ENCODE measurements at places on chromosomes 6 and 20.

DNA sequence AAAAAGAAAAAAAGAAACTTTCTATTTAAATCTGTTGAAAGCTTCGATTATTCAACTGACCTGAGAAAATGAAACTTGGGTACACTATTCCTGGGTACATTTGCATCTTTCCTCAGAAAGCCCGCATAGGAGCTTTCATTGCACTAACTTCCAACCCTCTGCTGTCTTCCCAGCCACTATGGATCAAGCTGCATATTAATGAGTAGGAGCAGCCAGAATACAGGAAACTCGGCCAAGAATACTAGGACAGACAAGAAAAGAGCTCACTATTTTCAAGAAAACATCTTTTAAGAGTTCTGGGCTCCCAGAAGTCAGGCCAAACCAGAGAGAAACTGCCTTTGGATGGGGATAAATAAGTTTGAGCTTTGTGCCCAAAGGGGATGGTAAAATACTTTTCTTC, 135.0 kb upstream of the CCDC28A start:
- no peak for DNase-seq

DNA sequence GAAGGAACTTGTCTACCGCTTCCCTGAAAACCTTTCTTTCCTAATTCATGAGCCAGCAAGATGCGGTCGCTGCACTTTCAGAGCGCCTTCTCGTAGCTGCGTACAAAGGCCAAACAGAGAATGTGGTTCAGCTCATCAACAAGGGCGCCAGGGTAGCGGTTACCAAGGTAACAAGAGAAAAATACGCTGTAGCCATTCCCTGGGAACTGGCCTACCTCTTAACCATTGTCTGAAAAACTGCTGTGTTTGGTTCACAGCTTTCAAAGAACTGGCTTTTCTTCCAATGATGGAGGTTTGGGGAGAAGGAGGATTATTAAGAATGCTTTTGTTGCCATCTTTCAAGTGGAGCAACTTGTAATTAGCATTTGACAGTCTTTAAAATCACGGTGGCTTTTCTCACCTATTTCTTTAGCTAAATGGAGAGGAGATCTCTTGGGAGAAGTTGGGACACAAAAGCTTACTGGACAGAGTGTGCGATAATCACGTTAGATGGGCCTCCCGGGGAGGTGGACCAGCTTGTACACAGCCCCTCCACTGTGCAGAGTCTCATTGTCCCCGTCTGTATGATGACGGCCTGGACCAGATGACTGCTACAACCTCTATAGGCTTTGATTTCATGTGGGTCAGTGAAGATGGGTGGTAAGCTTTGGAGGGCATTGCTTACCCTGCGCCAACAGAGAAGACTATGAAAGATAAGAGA, 71.5 kb downstream of the LYRM2 start:
- DNase-seq = no peak

DNA sequence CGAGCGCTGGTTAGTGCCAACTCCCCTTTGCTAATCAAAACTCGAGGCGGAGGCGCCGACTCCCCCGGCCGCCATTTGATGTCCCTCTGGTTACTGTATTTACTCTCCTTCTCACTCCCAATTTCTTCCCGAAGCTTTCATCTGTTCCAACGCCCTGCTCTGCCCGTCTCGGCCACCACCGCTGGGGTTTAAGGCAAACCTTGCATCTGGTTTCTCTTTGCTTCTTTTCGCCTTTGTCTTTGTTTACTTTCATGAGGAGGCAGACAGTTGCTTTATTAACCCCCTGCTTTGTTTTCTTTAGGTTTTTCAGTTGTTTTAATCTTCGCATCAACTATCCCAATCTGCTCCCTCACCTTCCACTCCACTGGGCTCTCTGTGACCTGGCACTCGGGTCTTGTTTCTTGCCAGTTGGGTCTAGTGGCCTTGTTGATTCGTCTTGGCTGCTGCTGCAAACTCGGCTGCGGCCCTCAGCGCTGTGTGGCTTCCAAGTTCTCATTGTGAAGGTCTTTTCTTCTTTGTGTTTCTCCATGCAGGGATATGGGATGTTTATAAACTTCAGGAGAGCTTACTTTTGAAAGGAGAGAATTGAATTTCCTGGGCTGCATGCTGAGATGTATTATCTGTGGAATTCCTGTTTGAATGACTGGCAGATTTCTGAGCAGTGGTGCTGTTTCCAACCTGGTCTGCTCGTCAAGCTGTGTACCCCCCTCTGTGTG, 155.1 kb downstream of the CDC5L start:
- DNase-seq = no peak

DNA sequence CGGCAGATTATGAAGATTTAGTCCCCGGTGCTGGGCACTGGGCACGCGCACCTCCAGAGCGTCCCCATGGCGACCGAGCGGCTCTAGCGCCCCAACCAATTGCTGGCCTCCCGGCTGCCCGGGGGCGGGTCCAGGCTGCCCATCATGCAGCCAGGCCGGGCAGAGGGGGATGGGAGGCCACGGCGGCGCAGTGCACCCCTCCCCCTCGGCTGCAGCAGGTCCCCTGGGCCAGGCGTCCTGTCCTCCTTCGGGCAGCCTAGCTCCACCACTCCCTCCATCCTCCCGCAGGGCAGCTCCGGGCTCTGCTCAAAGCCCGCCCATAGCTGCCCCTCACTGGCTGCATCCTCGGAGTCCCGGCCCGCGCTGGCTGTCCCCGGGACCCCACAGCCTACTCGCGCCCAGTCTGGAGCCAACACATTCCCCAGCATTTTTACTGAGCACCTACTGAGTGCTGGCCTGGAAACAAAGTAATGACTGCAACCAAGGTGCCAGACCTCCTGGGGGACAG, 99.4 kb downstream of the ASXL1 start:
- no peak for DNase-seq

DNA sequence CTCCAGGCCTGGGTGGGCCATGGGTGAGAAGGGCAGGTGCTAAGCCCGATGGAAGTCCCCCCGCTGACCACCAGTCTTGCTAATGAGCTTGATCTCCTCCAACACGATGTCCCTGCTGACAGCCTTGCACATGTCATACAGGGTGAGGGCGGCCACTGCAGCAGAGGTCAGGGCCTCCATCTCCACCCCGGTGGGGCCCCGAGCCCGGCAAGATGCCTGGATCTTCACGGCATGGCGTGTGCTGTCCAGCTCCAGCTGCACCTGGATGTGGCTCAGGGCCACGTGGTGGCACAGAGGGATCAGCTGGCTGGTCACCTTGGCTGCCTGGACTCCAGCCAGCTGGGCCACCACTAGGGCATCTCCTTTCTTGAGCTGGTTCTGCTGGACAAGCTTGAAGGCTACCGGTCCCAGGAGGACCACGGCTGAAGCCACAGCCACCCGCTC, 27.9 kb downstream of the MOCS1 start:
- DNase-seq = no peak

GRCh38 chr6:88163616-88164015, 2.5 kb downstream of the CNR1 start:
- DNase-seq = no peak

GRCh38 chr6:56862415-56863175, 92.3 kb upstream of the BEND6 start:
- no peak for DNase-seq

- DNase-seq = no peak
Observed at GRCh38 chr6:36118550-36119107, 11.7 kb upstream of the MAPK13 start.

DNA sequence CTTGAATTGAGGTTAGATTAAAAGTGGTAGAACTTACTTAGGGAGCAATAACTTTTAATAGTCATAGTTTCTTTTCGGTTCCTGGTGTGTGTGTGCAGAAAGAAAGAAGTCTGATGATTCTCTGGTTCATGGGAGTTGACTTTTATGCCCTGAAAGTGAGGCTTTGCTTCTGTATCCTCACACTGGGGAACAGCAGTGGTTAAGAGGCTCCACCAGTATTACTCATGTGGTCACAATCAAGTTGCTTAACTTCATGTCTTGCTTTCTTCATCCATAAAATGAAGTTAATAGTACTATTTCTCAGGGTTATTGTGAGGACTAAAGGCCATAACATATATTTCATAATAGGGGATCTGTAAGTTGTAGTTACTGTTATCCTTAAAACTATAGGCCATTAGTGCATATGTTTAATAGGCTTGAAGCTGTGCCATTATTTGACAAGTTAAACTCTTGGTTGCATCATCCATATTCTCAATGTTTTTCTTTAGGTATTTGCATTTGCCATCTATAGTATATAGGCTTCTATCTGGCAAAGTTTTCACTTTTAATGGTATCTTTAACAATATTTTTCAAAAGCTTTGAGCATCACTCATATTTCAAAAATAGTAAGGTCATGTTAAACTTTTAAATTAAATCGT, 262.4 kb downstream of the PLCB1 start:
- DNase-seq = no peak

DNA sequence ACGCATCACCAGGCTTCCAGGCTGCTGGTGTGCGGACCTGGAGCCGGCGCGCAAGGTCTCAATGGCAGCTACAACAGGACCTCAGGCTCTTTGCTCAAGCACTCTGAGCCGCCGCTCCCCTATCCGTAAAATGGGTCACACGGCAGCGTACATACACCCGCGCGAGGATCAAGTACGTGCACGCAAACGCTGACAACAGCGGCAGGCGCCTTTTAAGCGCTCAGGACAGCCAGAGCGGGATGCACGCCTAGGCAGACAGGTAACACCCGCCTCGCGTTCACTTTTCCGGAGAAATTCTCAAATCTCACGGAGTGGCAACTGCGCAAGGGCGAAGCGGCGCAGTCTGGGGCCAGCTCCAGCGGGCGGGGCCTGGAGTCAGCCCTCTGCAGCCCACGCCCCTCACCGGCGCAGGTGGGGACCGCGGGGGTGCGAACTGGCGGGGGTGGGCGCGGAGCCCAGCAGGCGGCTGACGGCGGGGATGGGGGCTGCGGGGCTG, 535 bp downstream of the EXOC2 start:
- DNase-seq = peak; percentile 56

DNA sequence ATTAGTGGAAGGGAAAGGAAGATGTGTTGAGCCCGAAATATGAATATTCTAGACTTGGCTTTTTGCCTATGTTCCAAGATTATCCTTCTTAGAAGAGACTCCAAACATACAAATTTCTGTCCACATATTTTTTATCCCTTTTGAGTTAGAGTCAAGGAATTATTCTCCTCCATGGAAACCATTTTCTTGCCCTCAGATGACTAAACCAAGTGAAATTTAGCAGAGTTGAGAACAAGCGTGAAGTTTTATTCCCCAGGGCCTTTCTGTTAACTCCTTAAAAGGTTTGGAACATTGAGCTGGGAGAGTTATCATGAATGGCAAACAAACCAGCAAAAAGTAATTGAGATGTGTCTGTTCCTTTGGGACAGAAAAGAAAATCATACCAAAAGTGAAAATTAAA, 286.1 kb upstream of the PLCB4 start:
- DNase-seq = no peak

DNA sequence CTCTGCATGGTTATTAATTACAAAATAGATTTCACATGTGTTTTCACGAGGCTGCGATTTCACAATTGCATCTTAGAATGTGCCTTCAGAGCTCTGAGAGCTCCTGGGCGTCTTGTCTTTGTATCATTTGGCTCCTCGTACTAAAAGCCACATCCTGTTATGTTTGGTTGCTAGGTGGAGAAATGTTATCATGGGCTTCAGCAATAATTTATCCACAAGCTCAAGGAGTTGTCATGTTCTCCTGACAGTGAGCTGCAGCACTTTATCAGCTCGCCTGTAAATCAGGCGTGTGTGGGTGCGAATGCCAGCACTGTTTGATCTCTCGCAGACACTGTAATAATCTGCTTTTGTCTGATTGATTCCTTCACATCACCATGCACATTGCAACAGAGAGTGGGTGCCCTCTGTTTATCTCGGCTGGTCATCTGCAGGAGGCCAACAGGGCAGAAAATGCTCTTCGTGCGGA, 218.6 kb upstream of the ZFP64 start:
- DNase-seq = no peak

- no peak for DNase-seq
Observed at GRCh38 chr6:104484191-104484590, 375.5 kb downstream of the HACE1 start.

GRCh38 chr6:28380381-28380780, 19.2 kb downstream of the ZSCAN12 start:
- no peak for DNase-seq

- DNase-seq = no peak
Observed at GRCh38 chr6:139275279-139276055, 16.3 kb downstream of the TXLNB start.

- no peak for DNase-seq
Observed at GRCh38 chr6:106620931-106621672, 8.2 kb downstream of the RTN4IP1 start.

GRCh38 chr6:20564269-20564668, 30.0 kb downstream of the CDKAL1 start:
- no peak for DNase-seq

DNA sequence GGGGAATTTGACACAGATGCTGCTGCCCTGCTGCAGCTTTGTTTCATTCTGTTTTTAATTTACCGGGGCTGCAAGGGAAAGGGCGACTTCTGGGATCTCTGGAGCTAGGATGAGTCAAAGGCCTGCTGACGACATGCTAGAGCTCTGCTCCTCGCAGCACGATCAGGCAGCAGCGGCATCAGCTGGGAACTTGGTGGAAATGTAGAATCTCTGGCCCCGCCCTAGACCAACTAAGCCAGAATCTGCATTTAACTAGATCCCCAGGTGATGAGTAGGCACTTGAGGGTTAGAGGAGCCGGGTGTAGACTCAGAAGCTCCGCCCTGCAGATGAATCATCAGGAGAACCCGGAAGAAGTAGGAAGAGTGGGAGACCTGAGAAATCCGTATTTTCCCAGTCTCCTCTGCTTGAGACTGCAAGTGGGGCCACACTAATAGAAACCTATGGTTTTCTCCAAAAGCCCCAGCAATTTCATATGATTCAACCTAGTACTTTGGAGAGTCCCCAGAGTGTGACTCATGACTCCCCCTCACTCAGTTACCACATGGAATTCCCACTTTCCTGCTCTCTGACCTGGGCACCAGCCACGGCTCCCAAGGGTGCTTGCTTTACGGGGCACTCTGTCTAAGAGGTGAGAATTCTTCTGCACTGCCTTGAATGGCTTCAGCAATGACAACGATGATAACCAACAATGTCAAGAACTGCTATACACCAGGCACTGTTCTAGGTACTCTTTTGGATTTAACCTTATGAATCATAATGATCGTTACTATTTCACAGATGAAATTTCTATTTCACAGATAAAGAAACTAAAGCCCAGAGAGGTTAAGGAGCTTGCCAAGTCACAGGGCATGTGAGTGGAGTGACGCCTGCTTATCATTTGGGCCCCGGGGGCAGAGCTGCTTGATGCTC, 18.1 kb downstream of the TUBB2B start:
- peak; percentile 79 for DNase-seq

DNA sequence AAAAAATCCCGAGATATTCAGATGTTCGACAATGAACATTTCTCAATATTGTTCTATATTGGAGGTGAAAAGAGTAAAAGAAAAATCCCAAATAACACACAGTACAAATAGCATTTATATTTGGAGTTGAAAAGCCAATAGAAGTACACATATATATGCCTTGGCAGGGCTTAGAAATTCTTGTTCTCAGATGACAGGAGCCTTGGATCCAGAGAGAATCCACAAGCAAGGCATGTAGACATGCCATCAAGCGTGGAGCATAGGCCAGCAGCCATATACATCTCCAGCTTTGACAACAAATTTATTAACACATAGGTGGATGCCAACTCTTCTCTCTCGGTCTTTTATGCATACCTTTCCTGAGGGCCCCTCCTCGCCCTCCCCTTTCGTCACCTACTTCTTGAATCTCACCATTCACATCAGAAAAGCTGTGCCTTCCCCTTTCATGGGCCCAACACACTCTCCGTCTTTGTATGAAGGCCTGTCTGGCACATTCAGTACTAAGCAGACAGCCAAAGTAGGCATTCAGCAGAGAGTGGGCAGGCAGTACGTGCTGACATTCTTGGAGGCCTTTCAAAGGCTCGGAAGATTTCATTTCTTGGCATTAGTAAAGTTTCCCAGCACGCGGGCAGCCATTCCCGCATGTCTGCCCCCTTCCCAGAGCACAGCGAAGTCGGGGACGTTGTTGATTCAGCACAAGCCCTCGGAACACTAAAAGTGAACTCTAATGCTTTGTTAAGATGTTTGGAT, 18.2 kb downstream of the NEDD9 start:
- DNase-seq = no peak

All from H54 (cell line).